ENCODE measurements at places on chromosomes 2 and 18. TPM values are rescaled to one million over a fixed set of nuclear protein-coding genes. Genes with fewer than 3 reads are reported as not detected.

- no peak for DNase-seq
Observed at GRCh38 chr2:199339891-199340605, 117.7 kb downstream of the SATB2 start.

DNA sequence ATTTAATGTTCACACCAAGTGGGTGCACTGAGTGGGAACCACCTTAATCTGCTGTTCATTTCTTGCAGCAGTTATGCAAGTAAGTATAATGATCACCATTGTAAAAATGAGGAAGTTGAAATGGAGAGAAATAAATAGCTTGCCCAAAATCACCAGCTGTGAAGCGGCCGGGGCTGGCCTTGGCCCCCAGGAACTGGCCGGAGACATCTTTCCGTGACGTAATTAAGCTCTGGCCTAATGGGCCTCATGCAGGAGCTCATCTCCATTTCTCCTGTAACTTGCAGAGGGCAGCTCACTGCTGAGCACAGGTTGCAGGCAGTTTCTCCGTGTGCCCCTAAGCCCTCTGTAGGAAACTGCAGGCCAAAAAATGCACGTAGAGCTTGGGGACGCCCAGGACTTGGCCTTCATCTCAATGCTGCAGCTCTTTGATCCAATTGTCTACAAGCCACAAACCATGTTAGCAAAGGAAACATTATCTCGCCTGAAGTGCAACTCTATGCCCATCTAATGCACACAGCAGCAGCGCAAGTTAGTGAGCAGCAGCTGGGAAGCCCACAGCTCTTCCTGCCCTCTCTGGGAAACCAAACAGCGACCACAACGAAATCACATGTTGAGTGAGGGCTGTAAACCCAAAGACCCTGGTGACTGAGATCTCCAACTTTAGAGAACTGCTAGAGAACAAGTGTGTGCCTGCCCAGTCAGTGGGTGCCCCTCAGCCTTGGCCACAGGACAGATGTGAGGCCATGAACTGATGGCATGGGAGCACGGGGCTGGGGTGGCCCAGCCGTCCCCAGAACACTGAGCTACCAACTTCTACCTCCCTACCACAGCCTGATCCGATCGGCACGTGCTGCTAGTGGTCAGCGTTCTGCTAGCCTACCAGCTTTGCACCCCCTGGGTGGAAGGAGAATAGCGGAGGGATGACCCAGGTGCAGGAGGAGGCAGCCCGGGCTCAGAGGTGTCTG lies 28.8 kb downstream of the APCDD1 start:
- DNase-seq: peak; percentile 77

DNA sequence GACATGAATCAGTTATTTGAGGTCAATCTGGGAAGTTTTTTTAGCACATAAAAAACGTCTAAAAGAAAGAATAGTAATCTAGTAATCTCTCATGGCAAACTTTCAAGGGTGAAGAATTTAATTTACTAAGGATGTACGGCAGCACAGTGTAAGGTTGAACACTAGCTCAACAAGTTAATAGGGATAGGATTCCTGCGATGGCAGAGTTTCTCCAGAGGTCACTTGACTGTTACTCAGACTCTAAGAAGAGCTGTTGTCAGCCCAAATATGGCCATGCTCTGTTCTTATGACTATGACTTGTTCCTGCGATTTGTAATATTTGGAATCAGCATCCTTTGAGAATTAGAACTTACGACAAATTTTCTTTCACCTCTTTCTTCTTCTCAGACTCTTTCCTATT lies 553.3 kb upstream of the TNP1 start:
- no peak for DNase-seq

Gene MAP3K19
- not detected for total RNA-seq

Gene RAX
- not detected for total RNA-seq
